ENCODE measurements at places on chromosomes 1 and 21.

- DNase-seq, result no peak
Measured at GRCh38 chr1:2986549-2987305, 34.5 kb upstream of the ACTRT2 start.

DNA sequence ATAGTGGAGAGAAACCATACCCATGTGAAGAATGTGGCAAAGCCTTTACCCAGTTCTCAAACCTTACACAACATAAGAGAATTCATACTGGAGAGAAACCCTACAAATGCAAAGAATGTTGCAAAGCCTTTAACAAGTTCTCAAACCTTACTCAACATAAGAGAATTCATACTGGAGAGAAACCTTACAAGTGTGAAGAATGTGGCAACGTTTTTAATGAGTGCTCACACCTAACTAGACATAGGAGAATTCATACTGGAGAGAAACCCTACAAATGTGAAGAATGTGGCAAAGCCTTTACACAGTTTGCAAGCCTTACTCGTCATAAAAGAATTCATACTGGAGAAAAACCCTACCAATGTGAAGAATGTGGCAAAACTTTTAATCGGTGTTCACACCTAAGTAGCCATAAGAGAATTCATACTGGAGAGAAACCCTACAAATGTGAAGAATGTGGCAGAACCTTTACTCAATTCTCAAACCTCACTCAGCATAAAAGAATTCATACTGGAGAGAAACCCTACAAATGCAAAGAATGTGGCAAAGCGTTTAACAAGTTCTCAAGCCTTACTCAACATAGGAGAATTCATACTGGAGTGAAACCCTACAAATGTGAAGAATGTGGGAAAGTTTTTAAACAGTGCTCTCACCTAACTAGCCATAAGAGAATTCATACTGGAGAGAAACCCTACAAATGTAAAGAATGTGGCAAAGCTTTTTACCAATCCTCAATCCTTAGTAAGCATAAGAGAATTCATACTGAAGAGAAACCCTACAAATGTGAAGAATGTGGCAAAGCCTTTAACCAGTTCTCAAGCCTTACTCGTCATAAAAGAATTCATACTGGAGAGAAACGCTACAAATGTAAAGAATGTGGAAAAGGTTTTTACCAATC lies 80.0 kb downstream of the JMJD4 start:
- DNase-seq, result no peak

DNA sequence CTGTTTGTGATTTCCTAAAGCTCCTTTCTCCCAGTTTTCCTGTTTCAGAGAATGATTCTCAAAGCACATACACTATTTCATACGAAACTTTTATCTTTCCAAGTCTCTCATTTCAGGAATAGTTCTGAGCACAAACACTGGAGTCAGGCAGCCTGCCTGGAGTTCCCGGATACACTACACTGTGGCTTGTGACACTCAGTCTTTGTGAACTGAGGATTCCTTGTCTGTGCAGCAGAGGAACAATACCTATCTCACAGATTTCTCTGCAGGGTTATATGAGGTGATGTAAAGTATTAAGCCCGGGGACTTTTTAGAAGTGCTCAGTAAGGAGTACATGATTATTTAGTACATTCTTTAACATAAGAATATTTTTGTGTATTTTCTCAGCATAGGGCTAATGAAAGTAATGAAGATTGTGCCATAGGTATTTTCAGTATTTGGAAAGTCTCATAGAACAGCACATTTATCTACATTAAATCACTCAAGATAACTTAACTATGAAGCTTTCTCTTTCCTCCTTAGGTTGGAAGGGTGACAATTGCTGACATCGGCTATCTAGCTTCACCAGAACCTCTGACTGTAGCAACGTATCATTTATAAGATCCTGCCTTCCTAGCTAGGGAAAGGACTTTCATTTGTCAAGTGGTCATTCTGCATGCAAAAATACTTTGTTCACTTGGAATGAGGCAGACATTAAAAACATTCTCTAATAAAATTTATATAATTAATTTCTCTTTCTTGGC lies 12.9 kb downstream of the GBP2 start:
- DNase-seq, result no peak

- DNase-seq, result no peak
Measured at GRCh38 chr1:175317779-175318178, 125.2 kb upstream of the KIAA0040 start.

All from bone marrow (tissue), 2 donors.